A549 treated with CORT108297 at 1 μM for 4 hours (cell line): ENCODE measurements at places on chromosomes 5 and 9. TPM values are rescaled to one million over a fixed set of nuclear protein-coding genes. Genes with fewer than 3 reads are reported as not detected.

Gene ALDH1A1
- 4,385 to 6,290 TPM (median 5,173 TPM) in 5 replicates for total RNA-seq

Gene NINJ1
- total RNA-seq: 63.5 to 104 TPM (median 83.5 TPM) in 5 replicates

Gene CDO1
- 0.08 TPM in 1 of 5 replicates, not detected in the others for total RNA-seq

Gene SIMC1
- total RNA-seq: 10.5 to 15.6 TPM (median 14.2 TPM) in 5 replicates

Gene ENDOG
- 15.4 to 33.8 TPM (median 31.7 TPM) in 5 replicates for total RNA-seq

Gene HSPA9
- total RNA-seq: 329 to 377 TPM (median 336 TPM) in 5 replicates

Gene CAMSAP1
- total RNA-seq: 18.6 to 22.4 TPM (median 21.2 TPM) in 5 replicates

Gene SOHLH1
- total RNA-seq: not detected in 5 replicates

Gene PCBD2
- 10.1 to 11.8 TPM (median 10.5 TPM) in 5 replicates for total RNA-seq

Gene LCN2
- total RNA-seq: 2.8 to 6.5 TPM (median 3.4 TPM) in 5 replicates

Gene SLC22A4
- total RNA-seq: 4.0 to 4.9 TPM (median 4.3 TPM) in 5 replicates

Gene IFNA13
- not detected in 5 replicates for total RNA-seq

Gene CD72
- total RNA-seq: 0.06 to 0.18 TPM (median 0.12 TPM) in 4 of 5 replicates, not detected in the other
